ENCODE measurements at places on chromosomes 1 and 21.
A peak's percentile ranks its signal among the peaks of the same experiment; 100 is the strongest.

DNA sequence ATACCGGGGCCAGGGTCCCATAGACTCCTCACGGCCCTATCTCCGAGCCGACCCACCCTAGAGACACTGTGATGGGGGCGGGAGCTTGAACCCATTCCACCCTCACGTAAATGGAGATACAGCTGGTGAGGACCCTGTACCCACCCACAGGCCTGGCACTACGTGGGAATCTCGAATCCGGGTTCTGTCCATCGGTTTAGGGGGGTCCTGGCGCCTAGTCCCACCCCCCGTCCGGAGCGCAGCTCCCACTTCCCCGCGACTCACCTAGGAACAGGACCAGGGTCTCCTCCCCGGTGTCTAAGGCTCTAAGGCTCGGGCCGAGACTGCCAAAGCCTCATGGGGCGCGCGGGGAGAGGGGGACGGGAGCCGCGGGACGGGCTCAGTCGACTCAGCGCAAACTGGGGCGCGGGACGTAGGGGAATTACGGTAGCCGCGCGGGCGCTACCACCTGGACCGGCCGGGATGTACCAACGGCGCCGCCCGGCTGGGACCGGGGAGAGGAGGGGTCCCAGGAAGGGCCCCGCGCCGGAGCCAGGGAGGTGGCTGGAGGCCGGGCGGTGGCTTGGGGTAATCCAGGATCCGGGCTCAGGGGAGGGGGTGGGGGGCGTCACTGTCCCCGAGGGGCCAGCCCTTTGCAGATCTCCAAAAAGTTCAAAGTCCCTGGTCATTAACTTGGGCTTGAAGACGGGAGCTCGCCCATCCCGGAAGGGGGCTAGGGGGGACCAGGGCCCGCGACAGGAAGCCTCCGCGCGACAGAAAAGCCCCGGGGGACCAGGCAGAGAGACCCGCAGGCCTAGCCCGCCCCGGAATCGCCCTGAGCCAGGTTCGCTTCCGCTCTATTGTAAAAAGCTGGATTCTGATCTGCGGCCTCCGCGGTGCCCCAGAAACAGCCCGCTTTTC, 1.0 kb downstream of the PLEKHG5 start:
- no peak for DNase-seq

DNA sequence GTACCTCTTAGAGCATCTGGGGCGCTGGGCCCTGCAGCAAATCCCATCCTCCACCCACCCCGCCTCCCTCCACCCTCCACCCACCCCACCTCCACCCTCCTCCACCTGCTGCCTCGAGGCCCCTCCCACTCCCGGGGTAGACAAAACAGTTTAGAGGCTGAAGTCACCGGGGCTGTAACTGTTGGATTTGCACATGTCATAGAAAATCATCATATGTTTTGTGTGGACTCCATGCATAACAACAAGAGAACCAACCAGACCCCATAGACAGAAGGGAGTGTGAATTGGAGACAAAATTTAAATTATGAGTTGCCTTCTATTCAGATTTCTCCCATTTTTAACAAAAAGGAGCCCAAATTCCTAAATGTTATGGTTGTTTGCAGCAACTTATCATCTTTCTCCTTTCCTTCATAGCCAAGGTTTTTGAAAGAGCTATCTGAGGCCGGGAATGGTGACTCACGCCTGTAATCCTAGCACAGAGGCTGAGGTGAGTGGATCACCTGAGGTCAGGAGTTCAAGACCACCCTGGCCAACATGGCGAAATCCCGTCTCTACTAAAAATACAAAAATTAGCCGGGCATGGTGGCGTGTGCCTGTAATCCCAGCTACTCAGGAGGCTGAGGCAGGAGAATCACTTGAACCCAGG, 28.2 kb upstream of the LGALS8 start:
- DNase-seq = no peak

DNA sequence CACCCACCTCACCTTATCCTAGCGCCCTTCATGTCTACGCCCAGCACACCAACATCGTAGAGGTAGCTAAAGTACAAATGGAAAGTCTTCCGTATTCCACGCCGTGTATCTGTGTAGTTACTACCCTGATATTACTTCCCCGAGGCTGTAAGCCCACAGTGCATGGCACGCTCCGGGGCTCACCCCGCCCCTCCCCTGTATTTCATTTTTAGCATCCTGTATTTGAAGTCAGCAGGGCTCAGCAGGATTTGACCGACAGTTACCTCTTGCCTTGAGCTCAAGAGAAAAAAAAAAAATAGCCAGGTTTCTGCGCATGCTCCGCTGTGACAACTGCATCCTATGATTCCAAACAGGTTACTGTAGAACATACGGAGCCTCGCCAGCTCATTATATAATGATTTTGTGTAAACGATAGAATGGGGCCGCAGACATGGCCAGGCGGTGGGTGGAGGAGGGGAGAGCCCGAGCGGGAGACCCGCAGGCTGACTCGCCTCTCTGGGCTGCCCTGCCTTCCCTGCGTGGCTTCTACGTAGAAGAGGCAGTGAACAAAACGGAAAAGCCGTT, 1.3 kb downstream of the ABCG1 start:
- peak; percentile 29 for DNase-seq

DNA sequence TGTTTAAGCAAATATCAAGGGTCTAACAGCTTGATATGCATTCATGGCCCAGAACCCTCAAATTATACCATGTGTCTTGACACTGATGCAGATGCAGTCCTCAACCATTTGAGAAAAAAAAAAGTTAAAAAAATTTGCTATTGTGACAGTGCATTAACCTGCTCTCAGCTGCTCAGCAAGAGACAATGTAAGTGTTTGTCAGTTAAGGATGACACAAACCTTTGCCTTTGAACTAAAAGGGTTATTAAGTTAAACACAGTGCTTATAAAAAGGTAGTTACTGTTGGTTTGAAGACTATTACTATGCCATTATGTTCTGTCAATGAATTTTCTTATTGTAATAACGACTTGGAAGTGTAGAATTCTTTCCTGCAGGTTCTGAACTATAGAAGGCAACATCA, 655.6 kb upstream of the NEGR1 start:
- DNase-seq = no peak

All from skin of body (tissue), 3 donors.